Umbilical cord (tissue), 2 donors: ENCODE measurements at places on chromosomes 4 and X. TPM values are rescaled to one million over a fixed set of nuclear protein-coding genes. Genes with fewer than 3 reads are reported as not detected.

Gene ASMT
- not detected for total RNA-seq

Gene GDI1
- total RNA-seq, result 55.4 TPM

Gene COPS4
- total RNA-seq, result 250 TPM

Gene PFKFB1
- total RNA-seq, result not detected
